Caco-2 (cell line): ENCODE measurements at places on chromosomes 3 and 15.

DNA sequence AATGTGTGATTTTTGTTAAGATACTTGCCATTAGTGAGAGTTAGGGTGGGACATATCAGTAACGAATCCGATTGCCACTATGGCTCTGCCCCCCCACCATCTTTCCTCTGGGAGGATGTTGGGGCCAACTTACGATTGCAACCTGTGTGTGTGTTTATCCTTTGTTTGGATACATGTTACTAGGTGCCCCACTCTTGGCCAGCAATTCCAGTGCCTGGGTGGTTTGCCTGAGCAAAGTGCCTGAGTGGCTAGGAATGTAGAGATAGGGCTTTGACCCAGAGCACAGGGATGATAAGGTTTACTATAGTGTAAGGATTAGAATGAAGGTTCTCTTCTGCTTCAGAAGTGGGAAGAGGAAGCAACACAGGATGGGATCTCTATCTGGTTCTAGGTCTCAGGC, 231.8 kb downstream of the TP63 start:
- no peak for DNase-seq

DNA sequence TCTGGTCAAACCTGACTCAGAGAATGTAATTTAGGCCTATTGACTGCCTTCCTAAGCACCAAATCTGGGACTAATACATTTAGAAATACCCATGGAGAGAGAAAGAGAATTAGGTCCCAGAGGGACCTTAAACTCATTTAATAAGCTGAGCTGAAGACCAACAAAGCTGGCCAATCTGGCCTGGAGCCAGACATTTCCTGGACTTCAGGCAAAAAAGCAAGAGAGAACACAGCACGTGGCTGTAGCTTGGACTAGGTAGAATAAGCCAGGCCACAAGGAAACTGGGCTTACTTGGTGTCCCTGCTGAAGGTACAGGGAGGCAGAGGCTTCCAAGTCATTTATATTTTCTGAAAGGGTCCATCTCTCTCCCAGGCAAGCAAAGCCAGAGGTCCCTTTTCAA, 88.1 kb downstream of the RTP4 start:
- DNase-seq, result no peak

GRCh38 chr3:94304954-94305353, 242.1 kb downstream of the NSUN3 start:
- no peak for DNase-seq

- DNase-seq, result no peak
Measured at GRCh38 chr15:94743668-94744067, 512.3 kb downstream of the MCTP2 start.

DNA sequence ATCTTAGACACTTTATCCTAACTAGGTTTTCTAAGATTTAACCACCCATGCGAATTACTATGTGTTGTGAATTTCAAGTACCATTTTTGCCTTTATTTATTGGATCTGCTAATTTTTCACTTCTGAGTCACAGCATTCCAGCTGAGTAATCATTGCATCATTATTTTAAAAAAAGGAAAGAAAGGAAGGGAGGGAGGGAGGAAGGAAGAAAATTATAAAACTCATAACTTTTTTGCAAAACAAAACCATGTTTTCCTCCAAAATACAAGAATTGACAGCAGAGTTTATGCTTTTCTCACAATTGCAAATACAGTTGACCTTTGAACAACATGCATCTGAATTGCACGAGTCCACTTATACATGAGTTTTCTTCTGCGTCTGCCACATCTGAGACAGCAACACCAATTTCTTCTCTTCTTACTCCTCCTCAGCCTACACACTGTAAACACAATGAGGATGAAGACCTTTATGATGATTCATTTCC, 651.4 kb upstream of the NECTIN3 start:
- no peak for DNase-seq

- no peak for DNase-seq
Measured at GRCh38 chr3:107432013-107432515, 54.8 kb downstream of the CCDC54 start.

DNA sequence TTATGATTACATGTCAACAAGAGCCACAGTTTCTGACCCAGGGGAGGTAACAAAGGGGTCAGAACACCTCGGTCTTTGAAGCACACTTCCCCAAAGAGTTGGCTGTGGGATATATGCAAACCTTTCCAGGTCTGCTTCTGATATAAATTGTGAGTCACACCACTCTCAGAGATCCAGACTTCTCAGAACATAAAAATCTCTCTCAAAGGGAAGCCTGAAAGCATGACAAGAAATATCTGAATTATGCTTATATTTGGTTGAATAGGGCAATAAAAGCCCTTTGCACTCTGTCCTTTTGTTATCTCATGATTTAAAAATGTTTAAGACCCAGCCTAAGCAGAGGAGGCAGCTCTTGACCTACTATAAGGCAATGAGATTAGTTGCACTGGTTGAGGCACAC, 56.8 kb downstream of the MYH15 start:
- DNase-seq, result no peak

DNA sequence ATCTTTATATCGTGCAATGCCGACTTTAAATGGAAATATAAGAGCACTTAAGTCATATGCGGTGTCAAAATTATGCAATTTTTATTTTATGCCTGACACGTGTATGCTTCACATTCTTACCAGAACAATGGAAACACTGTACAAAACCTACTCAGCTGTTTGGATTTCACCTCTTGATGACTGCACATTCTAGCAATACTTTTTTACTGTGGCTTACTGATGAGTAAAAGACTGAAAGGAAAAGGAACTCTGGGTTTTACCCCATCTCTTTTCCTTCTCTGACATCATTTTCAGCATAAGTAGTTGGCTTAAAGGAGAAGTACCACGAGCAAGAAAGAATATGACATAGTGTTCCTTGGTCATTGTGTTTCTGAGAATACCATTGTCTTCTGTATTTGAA, 142.8 kb downstream of the POLR2M start:
- no peak for DNase-seq

GRCh38 chr3:59605318-59605717, 555.5 kb upstream of the CFAP20DC start:
- DNase-seq, result no peak

DNA sequence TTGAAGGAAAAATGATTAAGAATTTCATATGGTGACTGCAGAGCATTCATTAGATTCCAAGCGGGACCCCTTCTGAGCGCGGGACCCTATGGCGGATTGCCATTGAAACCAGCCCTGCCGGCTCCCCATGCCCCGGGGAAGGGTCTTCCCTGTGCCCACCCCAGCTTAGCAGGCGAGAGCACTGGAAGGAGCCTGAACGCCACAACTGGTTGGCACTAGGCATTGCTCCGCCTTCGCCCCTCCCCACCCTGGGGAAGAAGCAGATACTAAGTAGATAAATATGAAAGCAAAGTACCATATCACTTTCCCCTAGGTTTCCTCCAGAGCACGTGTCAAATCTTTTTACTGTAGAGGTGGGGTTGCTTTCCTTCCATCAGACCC, 70.7 kb downstream of the CYP19A1 start:
- DNase-seq, result no peak

DNA sequence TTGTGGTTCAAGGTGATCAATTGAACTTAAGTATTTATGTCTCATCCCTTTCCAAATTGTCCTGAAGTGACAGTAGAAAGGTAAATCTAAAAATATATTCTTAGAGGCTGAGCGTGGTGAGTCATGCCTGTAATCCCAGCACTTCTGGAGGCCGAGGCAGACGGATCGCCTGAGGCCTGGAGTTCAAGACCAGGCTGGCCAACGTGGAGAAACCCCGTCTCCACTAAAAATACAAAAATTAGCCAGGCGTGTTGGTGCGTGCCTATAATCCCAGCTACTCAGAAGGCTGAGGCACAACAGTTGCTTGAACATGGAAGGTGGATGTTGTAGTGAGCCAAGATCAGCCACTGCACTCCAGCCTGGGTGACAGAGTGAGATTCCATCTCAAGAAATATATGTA, 226.6 kb downstream of the DPH6 start:
- DNase-seq, result no peak

DNA sequence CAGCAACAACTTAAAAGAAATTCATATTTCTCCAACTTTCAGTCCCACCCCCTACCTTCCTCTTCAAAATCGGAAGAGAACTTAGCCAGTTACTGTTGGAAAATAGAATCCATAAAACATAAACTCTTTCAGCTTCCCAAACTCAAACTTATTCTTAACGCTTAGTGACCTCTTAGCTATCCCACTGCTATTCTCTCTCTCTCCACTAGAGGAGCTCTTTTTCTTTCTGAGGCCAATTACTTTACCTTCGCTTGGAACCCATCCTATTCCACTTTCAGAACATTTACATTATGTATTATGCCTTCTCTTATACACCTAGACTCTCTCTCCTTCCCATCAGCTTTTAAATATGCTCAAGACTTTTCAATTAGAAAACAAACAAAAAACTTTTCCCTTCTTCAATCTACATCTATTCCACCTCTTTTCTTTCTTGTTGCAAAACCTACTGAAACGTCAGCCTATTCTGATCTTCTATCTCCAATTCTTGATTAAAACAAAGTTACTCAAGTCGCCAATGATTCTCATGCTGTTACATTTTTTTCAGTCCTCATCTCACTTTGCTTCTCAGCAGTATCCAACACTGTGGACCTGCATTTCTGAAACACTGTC, 13.4 kb upstream of the GHSR start:
- DNase-seq, result no peak

- no peak for DNase-seq
Measured at GRCh38 chr15:31523027-31523654, 196.5 kb downstream of the KLF13 start.

DNA sequence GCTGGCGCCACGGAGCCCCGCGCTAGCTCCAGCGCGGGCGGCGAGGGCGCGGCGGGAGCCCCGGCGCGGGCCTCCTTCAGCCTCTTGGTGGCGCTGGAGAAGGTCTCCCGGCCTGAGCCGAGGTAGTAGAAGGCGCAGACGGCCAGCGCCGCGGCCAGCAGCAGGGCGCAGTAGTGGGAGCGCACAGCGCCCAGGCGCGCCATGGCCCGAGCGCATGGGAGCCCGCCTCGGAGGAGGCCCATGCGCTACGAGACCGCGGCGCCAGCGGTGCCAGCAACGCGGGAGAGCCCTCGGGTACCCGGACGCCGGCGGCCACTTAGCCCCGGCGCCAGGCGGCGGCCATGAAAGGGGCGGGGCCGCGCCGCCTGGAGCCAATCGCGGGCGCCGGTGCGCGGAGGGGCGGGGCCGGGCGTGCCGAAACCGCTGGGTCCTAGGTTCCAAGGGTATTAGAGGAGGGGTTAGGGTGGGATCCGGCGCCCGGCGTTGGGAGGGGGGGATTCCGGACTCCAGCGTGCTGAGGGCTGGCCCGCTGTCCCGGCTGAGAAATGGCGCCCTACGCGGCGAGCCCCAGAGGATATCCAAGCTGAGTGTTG, at the start of gene XXYLT1:
Gene XXYLT1 (minus strand): TSS at position 343 of the 593 bp plus-strand sequence. CDS start 101 bp downstream, at position 242.
- DNase-seq, result peak; percentile 94

DNA sequence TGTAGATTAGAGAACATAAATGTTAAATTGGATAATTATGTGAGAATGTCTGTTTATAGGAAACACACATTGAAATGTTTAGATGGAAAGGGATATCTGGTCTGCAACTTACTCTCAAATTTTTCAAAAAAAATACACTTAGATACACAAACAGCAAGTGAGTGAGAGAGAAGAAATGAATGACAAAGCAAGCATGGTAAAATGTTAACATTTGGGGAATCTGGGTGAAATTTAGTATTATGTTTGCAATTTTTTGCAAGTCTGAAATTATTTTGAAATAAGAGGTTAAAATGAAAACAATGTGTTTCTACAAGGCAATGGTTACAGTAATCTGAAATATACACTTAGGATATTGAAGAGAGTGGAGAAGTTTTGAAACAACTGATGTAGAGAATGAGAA, 134.3 kb downstream of the GLDN start:
- DNase-seq, result no peak

- peak; percentile 35 for DNase-seq
Measured at GRCh38 chr3:127406309-127407025, 118.6 kb upstream of the PRR20G start.

DNA sequence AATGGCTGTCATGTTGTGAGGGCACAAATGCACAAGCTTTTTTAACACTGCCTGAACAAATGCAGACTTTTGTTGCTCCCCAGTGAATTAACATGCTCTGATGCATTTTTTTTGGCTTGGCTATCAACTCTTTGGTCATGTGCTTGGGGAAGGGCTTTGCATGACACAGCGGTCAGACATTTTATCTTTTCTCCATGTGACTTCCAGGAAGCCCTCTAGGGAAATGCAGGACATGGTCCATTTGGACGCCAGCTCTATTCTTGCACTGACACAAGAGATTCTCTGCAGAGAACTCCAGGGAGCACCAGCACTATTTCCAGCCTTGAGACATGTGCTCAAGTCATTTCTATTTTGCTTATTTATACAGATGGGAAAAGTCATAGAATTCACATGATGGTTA, 46.2 kb downstream of the NEK11 start:
- no peak for DNase-seq
